Activated CD8-positive, alpha-beta memory T cell treated with anti-CD3 and anti-CD28 coated beads for 4 hours (primary cell): ENCODE measurements at places on chromosomes 13 and 19.

- no peak for DNase-seq
These were observed 22.9 kb upstream of the ADGRE1 start for GRCh38 chr19:6864325-6864940.

DNA sequence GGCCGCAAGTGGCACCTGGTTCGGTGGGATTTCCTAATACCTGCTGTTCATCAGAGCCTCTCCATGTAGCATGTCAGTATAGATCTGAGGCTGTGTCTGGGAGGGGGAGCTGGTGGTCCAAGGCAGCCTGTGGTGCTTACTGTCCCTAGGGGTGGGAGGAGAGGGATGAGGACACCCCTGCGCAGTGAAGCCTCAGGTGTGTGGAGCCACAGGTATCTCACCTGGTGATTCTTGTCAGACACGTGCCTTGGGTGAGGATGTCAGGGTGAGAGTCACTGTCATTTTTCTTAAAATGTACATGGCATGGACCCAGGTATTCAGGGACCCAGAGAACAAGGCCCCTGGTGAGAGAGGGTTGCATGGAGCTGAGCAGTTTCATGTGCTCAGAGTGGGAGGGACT, 11.7 kb downstream of the CEACAM4 start:
- DNase-seq, result no peak

- DNase-seq, result no peak
These were observed 103.3 kb upstream of the ZNF507 start for GRCh38 chr19:32241932-32242710.

DNA sequence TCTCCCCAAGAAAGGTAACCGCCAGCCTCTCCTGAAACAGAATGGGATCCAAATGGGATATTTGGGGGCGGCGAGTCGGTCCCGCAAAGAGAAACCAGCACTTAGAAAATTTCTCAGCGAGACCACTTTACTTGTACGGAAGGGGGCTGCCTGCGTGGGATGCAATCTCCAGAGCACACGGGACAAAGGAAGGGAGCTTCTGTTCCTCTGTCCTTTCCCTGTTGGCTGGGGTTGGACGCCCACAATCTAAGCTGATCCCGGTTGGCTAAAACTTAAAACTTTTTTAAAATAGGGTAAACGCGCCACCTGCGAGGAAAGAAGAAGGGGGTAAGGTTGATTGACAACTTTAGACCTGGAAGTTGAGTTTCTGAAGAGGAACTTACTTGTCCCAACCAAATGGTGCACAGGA, 826 bp upstream of the BSG start:
- DNase-seq, result no peak

GRCh38 chr19:42066075-42066754, 3.8 kb downstream of the GRIK5 start:
- DNase-seq, result no peak

DNA sequence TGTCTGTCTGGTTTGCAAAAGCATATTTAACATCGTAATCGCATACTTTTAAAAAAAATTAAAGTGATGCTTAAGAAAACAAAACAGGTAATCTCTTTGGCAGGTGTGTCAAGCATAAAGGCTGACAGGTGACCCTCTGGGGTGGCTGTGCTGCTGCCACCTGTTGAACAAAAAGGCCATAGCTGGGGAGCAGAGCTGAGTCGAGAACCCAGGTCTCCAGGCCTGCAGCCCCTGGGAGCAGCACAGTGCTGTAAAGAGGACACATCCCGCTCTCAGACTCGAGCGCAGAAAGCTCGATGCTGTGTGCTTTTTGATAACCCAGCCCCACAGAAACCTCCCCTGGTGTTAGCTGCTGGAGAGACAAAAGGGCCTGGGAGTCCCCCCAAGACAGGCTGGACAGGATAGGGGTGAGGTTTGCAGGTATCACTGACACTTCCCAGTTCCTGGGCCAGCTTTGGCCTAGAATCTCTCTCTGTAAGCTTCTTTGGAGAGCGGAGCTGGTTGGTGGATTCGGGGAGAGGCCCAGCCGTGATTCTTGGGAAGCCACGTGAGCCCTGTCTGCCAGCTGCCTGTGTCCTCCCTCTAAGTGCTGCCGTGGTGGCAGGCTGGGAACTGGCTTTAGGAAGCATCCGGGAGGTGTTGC, 66.9 kb downstream of the C13orf42 start:
- DNase-seq, result no peak

DNA sequence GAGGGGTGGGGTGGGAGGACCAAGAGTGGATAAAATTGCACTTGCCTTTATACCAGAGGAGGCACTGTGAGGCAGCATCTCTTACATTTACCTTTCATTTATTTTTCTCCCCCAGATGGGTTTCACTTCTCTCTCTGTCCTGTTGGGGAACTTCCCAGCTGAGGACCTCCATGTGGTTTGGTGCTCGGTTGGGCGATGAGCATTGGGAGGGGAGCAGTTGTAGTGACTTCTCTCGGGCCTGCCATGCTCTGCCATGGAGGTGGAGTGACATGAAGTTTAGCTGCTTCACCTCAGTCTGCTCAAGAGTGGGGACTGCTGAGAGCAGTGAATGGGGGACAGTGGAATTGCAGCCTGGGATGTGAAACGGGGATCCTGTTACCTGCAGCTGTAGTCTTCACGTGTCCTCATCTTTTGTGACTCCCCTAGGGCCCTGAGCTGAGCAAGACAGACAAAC, 23.1 kb upstream of the CXCL17 start:
- no peak for DNase-seq

DNA sequence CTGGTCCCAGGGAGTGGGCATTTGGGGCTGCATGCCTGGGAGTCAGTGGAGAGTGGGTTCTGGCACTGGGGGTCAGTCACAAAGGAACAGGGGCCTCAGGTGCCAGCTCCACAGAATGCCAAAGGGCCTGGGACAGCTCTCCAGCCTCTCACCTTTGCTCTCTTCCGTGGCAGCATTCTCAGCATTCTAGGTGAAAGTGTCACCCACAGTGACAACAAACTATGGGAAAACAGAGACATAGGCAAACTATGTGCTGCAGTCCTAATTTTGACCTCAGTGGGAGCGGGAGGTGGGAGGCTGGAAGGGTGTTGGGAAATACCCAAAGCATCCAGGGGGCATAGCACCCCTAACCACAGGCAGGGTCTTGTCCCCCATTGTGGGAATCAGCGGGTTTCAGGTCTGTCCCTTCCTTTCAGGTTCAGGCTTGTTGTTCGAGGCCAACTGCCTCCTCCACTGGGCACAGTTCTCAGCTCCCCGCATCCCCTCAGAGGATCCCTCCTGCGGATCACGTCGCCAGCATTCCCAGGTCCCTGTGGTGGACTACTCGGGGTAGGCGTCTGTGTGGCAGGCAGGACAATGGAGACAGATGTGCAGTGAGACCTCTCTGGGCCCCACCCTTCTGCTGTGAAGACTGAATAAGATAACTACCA, 52.4 kb downstream of the TSHZ3 start:
- DNase-seq, result no peak

GRCh38 chr19:50258918-50259372, 55.5 kb downstream of the MYH14 start:
- no peak for DNase-seq

DNA sequence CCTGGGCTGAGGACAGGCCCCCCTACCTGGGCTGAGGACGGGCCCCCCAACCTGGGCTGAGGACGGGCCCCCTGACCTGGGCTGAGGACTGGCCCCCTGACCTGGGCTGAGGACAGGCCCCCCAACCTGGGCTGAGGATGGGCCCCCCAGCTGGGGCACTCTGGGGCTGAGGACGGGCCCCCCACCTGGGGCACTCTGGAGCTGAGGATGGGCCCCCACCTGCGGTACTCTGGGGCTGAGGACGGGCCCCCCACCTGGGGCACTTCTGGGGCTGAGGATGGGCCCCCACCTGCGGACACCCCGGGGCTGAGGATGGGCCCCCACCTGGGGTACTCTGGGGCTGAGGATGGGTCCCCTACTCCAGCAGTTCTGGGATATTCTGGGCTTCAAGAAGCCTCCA, 65.5 kb downstream of the RASA3 start:
- DNase-seq, result no peak

DNA sequence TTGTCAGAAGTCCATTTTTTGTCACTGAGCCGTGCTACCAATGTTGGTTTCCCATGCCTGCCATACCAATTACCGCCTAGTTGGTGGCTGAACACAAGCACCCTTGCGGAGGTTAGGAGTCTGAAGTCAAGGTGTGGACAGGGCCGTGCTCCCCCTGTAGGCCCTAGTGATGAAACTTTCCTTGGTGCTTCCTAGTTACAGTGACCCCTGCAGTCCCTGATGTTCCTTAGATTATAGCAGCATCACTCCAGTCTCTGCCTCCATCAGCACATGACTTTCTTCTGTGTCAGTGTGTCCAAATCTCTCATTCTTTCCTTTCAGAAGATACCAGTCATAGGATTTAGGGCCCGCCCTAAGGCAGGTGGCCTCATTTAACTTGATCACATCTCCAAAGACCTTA, 99.0 kb downstream of the MYO16 start:
- DNase-seq, result no peak

DNA sequence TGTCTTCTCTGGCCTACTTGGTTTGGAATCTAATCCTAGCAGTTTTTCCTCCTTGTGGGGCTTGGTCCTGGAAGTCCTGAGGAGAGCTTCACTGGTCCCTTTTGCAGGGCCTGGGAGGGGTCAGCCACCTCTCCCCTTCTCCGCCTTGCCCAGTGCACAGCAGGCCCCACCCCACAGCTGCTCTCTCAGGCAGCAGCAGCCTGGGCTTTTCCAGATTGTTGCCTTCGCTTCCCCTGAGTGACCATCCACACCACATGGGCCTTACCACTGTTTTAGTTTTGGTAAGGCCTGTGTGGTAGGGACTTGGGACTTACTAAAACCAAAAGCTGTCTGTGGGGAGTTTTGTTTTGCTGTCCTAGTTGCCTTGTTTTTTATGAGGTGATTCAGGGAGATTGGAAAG, 11.5 kb downstream of the MPHOSPH8 start:
- no peak for DNase-seq

- no peak for DNase-seq
These were observed 50.5 kb downstream of the SOX1 start for GRCh38 chr13:112117258-112117954.

GRCh38 chr19:41868120-41868988, 8.3 kb downstream of the RPS19 start:
- DNase-seq, result no peak

GRCh38 chr19:13070425-13071140, 32.1 kb downstream of the LYL1 start:
- no peak for DNase-seq

GRCh38 chr19:377801-378581, 31.0 kb downstream of the C2CD4C start:
- no peak for DNase-seq

GRCh38 chr13:27774169-27774568, 18.1 kb upstream of the GSX1 start:
- no peak for DNase-seq

GRCh38 chr19:2627855-2628254, 74.6 kb downstream of the GNG7 start:
- no peak for DNase-seq

GRCh38 chr19:27972291-27973040, 1240.5 kb downstream of the UQCRFS1 start:
- no peak for DNase-seq

DNA sequence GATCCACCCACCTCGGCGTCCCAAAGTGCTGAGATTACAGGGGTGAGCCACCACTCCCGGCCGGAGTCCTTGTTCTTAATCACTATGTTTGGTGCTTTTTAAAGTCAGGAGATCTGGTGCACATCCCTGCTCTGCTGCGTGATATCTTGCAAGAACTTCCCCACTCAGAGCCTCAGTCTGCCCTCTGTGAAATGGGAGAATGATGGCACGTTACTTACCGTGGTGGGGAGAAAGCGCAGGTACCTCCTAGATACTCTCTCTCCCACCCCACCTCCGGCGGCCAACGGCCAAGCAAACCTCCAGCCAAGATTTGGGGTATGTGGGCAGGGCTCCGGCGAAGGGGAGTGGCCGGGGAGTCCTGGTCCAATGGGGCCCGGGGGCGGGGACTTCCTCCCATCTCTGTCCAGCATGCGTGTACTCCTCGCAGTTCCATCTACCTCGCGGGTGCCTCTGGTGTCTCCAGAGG, at the start of gene RYR1:
RYR1 (plus strand) TSS at position 424 of the 466 bp plus-strand sequence. CDS start 139 bp downstream, outside the sequence.
- DNase-seq, result no peak

DNA sequence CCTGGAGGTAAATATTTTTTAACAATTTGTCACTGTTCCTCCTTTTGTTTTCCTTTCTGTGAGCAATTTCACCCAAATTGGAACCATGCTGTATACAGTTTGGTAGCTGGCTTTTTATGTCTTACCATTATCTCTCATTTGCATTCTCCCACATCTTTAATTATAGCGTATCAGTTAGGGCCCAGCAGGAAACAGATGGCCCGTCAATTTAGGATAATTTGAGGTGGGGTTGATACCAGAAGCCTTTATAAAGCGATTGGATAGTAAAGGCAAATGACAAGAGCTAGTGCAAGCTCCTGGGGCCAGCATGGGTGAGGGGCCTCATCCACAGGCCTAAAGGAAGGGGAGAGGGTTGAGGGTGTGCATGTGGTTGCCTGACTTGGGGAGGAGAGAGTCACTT, 3.8 kb upstream of the IFNL4 start:
- DNase-seq, result no peak

- DNase-seq, result no peak
These were observed 26.4 kb downstream of the MAP2K2 start for GRCh38 chr19:4097501-4097900.

GRCh38 chr13:51180853-51181511, 41.2 kb upstream of the FAM124A start:
- DNase-seq, result no peak

- DNase-seq, result no peak
These were observed 468.9 kb downstream of the KLF12 start for GRCh38 chr13:73665261-73665660.

GRCh38 chr19:33550768-33551167, 29.2 kb upstream of the PEPD start:
- DNase-seq, result no peak

GRCh38 chr13:43373400-43373799, 350.0 kb downstream of the DNAJC15 start:
- no peak for DNase-seq

- no peak for DNase-seq
These were observed 615.5 kb upstream of the KLHL1 start for GRCh38 chr13:70723732-70724131.

DNA sequence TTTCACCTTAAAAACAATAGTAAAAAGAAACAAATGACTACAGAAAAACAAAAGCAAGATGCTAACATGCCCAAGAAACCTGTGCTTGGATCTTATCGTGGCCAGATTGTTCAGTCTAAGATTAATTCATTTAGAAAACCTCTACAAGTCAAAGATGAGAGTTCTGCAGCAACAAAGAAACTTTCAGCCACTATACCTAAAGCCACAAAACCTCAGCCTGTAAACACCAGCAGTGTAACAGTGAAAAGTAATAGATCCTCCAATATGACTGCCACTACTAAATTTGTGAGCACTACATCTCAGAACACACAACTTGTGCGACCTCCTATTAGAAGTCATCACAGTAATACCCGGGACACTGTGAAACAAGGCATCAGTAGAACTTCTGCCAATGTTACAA, 6.0 kb downstream of the CKAP2 start:
- DNase-seq, result no peak

DNA sequence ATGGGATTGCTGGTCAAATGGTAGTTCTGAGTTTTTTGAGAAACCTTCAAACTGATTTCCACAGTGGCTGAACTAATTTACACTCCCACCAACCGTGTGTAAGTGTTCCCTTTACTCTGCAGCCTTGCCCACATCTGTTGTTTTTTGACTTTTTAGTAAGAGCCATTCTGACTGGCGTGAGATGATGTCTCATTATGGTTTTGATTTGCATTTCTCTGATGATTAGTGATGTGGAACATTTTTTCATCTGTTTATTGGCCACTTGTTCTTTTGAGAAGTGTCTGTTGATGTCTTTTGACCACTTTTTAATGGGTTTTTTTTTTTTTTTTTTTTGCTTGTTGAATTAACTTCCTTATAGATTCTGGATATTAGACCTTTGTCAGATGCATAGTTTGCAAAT, 4.3 kb downstream of the CAB39L start:
- DNase-seq, result no peak
